ENCODE measurements at places on chromosomes 6 and 20. TPM values are rescaled to one million over a fixed set of nuclear protein-coding genes. Genes with fewer than 3 reads are reported as not detected.

The FAM217A gene
- total RNA-seq, result 0.09 TPM

The GPLD1 gene
- total RNA-seq, result 0.37 TPM

The CCN6 gene
- total RNA-seq, result not detected

The VSTM2L gene
- 2.9 TPM for total RNA-seq

DNA sequence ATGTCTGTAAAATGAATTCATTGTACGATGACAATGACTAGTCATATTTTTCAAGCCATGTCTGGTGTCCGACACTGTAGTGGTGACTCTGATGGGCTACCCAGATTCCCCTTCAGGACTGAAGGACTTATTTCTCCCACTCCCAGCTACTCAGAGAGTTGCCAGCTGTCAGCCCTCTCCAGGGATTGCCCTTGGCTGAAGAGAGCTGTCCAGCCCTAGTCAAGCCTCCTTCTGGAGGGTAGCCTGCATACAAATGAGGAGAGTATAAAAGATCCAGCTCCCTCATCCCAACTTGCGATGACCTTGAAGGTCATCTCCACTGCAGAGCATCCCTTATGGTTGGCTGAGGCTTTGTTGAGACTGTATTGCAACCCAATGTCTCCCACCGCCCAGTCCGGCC lies 29.9 kb downstream of the JPH2 start:
- no peak for DNase-seq

GRCh38 chr20:5848711-5849505 lies 98.7 kb downstream of the SHLD1 start:
- DNase-seq, result no peak

DNA sequence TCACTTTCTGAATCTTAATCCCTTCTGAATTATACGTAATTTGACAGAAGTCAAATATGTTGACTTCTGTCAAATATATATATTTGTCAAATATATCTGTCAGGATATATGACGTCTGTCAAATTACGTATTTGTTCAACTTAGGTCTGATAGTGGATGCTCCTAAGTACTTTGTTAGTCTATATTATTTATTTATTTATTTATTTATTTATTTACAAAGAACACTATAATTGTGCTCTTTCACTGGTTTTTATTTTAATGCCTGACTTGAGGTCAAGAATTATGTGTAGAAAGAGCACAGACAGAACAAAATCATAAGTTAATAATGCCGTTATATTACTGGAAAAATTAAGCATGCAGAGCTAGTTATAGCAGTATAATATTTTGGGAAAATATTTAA lies 81.2 kb downstream of the UST start:
- DNase-seq, result no peak

- no peak for DNase-seq
These were observed 78.5 kb upstream of the SIRPA start for GRCh38 chr20:1816384-1817381.
